ENCODE measurements at places on chromosomes 1 and 21.

- H3K4me1 ChIP-seq, result 0 out of 2 replicates have a peak, but pooled peaks cover 3% of the 10 kb centered on the region
- H3K27ac ChIP-seq, result no peak overlapping the region
- H3K27me3 ChIP-seq, result no peaks in the 10 kb centered on the region
- H3K36me3 ChIP-seq, result no peaks in the 10 kb centered on the region
Measured at GRCh38 chr21:46094401-46095082, 3.4 kb upstream of the COL6A2 start.

DNA sequence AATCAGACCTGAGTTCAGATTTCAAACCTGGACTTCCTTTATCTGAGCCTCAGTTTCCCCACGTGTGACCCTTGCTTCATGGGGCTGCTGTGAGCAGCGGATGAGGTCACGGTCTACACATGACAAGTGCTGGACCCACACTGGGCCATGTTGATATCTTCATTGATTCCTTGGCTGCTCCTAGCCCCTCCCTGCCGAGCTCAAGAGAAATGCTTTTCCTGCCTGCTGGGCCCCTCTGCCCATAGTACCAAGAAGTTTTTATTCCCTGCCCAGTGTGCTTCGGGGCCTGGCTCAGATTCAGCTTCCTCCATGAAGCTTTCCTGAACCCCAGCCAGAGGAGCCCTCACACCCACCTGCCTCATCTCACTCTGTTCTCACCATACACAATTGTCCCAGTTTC lies 181.6 kb downstream of the PTPRU start:
- no peak for DNase-seq
- no peaks in the 10 kb centered on the region for H3K27me3 ChIP-seq
- H3K4me1 ChIP-seq, result peaks cover 2% of the 10 kb centered on the region
- H3K4me3 ChIP-seq, result no peak overlapping the region
- H3K27ac ChIP-seq, result no peak overlapping the region
- H3K36me3 ChIP-seq, result no peaks in the 10 kb centered on the region

DNA sequence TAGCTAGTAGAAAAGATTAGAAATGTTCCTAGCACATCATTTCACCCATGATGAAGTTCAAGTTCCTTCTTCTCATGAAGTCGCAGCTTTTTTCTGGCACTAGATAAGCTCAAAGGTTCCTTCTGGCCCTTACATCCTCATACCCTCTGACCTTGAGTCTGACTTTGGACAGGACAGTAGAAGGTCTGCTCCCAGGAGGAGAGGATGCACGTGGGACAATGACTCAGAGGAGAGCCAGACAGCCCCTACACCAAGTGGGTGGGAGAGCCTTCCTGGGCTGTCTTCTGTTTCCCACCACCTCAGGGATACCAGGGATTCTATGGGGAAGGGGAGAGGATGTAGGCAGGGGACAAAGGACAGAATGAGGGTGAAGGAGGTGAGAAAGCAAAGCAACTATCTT lies 86.0 kb downstream of the HHIPL2 start:
- no peaks in the 10 kb centered on the region for H3K27me3 ChIP-seq
- H3K4me1 ChIP-seq, result no peaks in the 10 kb centered on the region
- no peak overlapping the region for H3K4me3 ChIP-seq
- DNase-seq, result no peak

GRCh38 chr1:184082541-184083415 lies 31.2 kb downstream of the TSEN15 start:
- no peak for DNase-seq
- no peaks in the 10 kb centered on the region for H3K27me3 ChIP-seq
- no peak overlapping the region for H3K4me3 ChIP-seq
- H3K36me3 ChIP-seq, result no peaks in the 10 kb centered on the region
- no peak overlapping the region for H3K27ac ChIP-seq
- H3K4me1 ChIP-seq, result no peaks in the 10 kb centered on the region

DNA sequence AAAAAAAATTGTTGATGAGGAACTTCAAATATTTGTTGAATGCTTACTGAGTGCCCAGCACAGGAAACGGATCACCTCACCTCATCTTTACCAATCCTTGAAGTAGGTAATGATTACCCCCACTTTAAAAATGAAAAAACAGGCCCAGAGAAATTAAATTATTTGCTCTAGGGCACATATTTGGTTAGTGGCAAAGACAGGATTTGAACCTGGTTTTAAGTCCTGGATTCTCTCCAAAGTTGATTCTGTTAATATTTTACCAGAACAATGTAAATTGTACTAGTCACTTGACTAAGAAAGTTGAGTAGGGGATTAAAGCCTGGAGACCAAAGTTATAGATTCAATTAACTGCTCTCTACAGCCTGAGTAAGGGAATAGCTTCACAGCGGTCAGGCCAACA lies 97.9 kb downstream of the GIPC2 start:
- no peaks in the 10 kb centered on the region for H3K36me3 ChIP-seq
- no peaks in the 10 kb centered on the region for H3K27me3 ChIP-seq
- DNase-seq, result no peak
- H3K27ac ChIP-seq, result no peak overlapping the region

DNA sequence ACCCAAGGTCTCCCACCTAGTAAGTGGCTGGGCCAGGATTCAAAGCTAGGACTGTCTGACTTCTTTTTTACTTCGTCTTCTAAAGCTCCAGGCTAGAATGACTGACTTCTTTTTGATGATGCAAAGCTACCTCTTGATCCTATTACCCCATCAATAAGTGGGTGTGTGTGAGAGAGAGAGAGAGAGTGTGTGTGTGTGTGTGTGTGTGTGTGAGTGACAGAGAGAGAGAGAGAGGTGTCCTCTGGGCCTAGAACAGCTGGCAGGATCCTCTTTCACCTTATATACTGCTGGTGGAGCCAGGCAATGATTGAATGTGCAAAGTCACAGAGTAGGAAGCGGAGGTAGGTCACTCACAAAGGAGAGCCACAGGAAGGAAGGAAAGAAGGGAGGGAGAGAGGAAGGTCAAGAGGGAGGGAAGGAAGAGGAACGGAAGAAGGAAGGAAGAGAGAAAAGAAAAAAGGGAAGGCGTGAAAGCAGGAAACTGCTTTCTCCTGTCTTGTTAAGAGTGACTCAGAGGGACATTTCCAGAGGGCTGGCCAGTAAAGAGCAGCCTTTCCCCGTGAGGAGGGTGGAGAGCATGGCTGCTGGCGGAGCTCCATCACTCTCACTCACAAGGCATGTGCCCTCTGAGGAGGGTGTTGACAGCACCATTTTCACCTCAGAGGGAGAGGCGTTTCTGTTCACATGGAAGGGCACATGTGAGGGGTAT lies 68.9 kb downstream of the CDC7 start:
- H3K27ac ChIP-seq, result no peak overlapping the region
- no peaks in the 10 kb centered on the region for H3K36me3 ChIP-seq
- no peaks in the 10 kb centered on the region for H3K27me3 ChIP-seq

- no peaks in the 10 kb centered on the region for H3K36me3 ChIP-seq
- no peak overlapping the region for H3K4me3 ChIP-seq
- no peak overlapping the region for H3K27ac ChIP-seq
- no peak for DNase-seq
Measured at GRCh38 chr1:199029855-199030254, 391.0 kb downstream of the PTPRC start.

GRCh38 chr1:6673816-6674398 lies 27.7 kb downstream of the DNAJC11 start:
- H3K36me3 ChIP-seq, result peaks cover 7% of the 10 kb centered on the region
- H3K4me1 ChIP-seq, result no peaks in the 10 kb centered on the region
- no peaks in the 10 kb centered on the region for H3K27me3 ChIP-seq
- H3K27ac ChIP-seq, result no peak overlapping the region
- DNase-seq, result no peak
- H3K4me3 ChIP-seq, result no peak overlapping the region

- H3K4me1 ChIP-seq, result no peaks in the 10 kb centered on the region
- H3K4me3 ChIP-seq, result no peak overlapping the region
- peaks cover 4% of the 10 kb centered on the region for H3K36me3 ChIP-seq
- no peak for DNase-seq
Measured at GRCh38 chr1:114455102-114455785, 55.8 kb downstream of the TRIM33 start.

DNA sequence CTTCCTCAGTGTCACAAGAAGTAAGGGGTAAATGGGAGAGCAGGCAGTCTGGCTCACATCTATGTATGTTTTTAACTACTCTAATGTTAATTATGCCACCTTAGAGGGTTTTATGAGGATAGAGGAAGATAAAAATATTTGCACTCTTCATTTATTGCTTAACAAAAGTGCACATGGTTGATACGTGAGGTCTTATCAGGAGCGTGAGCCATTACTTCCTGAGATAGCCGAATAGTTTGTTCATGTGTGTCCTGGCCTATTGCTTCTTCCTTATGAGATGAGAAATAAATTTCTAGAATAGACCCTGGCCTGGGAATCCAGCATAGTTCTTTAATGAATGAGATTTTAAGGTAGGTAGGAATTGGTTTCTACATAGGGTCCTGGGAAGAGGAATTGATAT lies 471.1 kb upstream of the B3GALT2 start:
- H3K27me3 ChIP-seq, result no peaks in the 10 kb centered on the region
- H3K36me3 ChIP-seq, result no peaks in the 10 kb centered on the region
- H3K4me3 ChIP-seq, result no peak overlapping the region
- DNase-seq, result no peak
- H3K27ac ChIP-seq, result no peak overlapping the region

DNA sequence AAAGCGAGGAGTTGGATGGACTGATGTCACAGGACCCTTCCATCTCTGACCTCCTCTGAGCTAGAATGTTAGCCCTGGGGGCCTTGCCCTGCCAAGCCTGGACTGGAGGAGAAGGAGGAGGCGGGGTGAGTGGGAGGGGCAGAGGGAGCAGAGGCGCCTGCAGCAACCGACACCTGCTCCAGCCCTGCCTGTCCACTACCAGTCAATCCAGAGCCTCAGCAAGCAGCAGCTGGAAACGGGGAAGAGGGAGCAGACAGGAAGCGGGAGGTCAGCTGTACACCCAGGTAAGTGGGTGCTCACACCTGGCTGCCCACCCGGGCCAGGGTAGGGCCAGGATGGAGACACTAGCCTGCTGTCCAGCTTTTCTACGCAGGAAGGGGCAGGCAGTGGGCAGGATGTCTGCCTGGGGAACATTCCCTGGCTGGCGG lies at the start of gene IGFN1:
Gene IGFN1, plus strand, starts transcription at position 201 of the 428 bp plus-strand sequence. CDS start 2,470 bp downstream, outside the sequence.
- no peaks in the 10 kb centered on the region for H3K4me1 ChIP-seq
- no peak within 1 kb of the TSS for H3K27ac ChIP-seq
- no peaks in the 10 kb centered on the region for H3K27me3 ChIP-seq
- no peak within 1 kb of the TSS for H3K4me3 ChIP-seq

- no peak for DNase-seq
- H3K27me3 ChIP-seq, result no peaks in the 10 kb centered on the region
- no peak overlapping the region for H3K4me3 ChIP-seq
- no peaks in the 10 kb centered on the region for H3K36me3 ChIP-seq
- peaks cover 2% of the 10 kb centered on the region for H3K4me1 ChIP-seq
- no peak overlapping the region for H3K27ac ChIP-seq
Measured at GRCh38 chr21:35467566-35467965, 418.5 kb upstream of the RUNX1 start.

DNA sequence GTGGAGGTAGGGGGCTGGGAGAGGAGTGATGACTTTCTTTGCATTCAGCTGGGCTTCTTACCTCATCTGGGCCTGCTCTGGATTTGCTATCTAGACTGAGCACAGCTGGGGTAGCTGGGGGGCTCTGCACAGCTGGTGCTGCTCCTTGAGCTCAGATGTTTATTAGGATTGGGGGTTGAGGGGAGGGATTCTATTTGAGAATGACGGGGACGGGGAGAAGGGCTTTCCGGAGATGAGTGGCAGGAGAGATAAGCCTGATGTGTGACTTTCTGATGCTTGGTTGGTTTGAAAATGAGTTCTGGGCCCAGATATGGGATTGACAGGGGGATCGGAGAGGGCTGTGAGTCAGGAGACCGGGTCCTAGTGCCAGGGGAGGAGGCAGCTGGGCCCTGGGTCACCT lies 146.1 kb upstream of the CSF3R start:
- no peak for DNase-seq
- no peaks in the 10 kb centered on the region for H3K36me3 ChIP-seq
- no peaks in the 10 kb centered on the region for H3K4me1 ChIP-seq
- no peak overlapping the region for H3K4me3 ChIP-seq
- no peaks in the 10 kb centered on the region for H3K27me3 ChIP-seq
- H3K27ac ChIP-seq, result no peak overlapping the region

DNA sequence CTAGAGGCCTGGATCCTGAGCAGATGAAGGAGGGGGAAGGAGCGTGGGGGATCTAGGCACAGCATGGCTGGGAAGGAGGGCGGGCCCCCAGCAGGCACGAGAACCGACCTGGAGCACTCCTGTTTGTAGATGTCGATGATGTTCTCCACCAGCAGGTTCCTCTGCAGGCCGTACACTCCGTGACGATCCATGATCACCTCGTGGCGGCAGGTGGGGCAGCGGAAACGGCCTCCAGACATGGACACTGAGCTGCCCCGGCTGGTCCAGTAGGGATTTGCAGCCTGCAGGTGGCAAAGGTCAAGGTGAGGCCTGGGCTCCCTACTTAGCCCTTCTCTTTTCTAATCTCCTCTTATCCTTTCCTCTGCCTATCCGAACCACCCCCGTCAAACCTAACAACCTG lies 1.3 kb downstream of the TRIM63 start:
- no peak overlapping the region for H3K4me3 ChIP-seq
- H3K4me1 ChIP-seq, result no peaks in the 10 kb centered on the region
- H3K27me3 ChIP-seq, result no peaks in the 10 kb centered on the region
- DNase-seq, result no peak
- H3K27ac ChIP-seq, result no peak overlapping the region
- H3K36me3 ChIP-seq, result no peaks in the 10 kb centered on the region

GRCh38 chr1:202012544-202013478 lies 2.4 kb downstream of the ELF3 start:
- H3K27me3 ChIP-seq, result no peaks in the 10 kb centered on the region
- DNase-seq, result no peak
- H3K4me1 ChIP-seq, result peaks cover 8% of the 10 kb centered on the region
- H3K36me3 ChIP-seq, result peaks cover 3% of the 10 kb centered on the region
- no peak overlapping the region for H3K27ac ChIP-seq
- no peak overlapping the region for H3K4me3 ChIP-seq

- H3K27me3 ChIP-seq, result no peaks in the 10 kb centered on the region
- no peaks in the 10 kb centered on the region for H3K36me3 ChIP-seq
- no peak overlapping the region for H3K27ac ChIP-seq
- no peak for DNase-seq
- H3K4me3 ChIP-seq, result no peak overlapping the region
Measured at GRCh38 chr21:24948186-24948585, 659.1 kb downstream of the MRPL39 start.

GRCh38 chr1:46757247-46757955 lies 38.5 kb upstream of the EFCAB14 start:
- H3K27ac ChIP-seq, result no peak overlapping the region
- H3K4me3 ChIP-seq, result no peak overlapping the region
- H3K27me3 ChIP-seq, result no peaks in the 10 kb centered on the region
- peak; percentile 20 for DNase-seq

- H3K27ac ChIP-seq, result no peak overlapping the region
- H3K36me3 ChIP-seq, result no peaks in the 10 kb centered on the region
- no peaks in the 10 kb centered on the region for H3K27me3 ChIP-seq
- DNase-seq, result no peak
Measured at GRCh38 chr1:154416471-154417337, 11.6 kb downstream of the IL6R start.

- H3K27ac ChIP-seq, result no peak overlapping the region
- DNase-seq, result no peak
- no peaks in the 10 kb centered on the region for H3K4me1 ChIP-seq
- H3K27me3 ChIP-seq, result no peaks in the 10 kb centered on the region
- no peaks in the 10 kb centered on the region for H3K36me3 ChIP-seq
Measured at GRCh38 chr21:25453524-25453923, 153.8 kb downstream of the MRPL39 start.

Measured in iPS DF 6.9 (cell line).